ENCODE measurements at places on chromosomes 5 and 9.
A peak's percentile ranks its signal among the peaks of the same experiment; 100 is the strongest.

DNA sequence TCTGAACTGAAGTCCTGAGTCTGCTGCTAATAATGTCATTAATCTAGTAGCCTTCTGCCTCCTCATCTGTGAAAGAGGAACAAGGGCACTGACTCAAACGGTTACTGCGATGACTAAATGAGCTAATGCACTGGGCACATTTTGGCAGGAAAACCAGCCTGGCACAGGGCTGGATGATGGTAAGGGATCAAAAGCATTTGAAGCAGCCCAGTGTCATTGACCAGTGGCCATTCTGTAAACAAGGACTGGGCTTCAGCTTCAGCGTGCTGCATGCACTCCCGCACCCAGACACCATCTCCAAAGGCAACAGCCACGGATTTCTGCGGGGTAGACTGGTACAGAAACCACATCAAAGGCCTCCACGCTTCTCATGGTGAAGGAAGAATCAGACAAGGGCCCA, 8.0 kb downstream of the GCNT4 start:
- no peak for DNase-seq

- peak; percentile 22 for DNase-seq
Observed at GRCh38 chr9:104833696-104834095, 69.8 kb downstream of the NIPSNAP3B start.

DNA sequence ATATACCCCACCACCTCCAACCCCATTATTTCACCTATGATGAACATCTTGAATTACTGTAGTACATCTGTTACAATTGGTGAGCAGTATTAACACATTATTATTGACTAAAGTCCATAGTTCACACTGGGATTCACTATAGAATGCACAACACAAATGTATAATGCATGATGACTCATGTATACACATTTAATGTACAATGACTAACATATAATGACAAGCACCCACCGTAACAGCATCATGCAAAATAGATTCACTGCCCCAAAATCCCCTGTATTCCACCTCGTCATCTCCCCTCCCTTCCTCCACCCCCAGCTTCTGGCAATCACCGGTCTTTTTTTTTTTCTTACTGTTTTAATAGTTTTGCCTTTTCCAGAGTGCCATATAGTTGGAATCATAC, 47.1 kb upstream of the NEK6 start:
- DNase-seq, result no peak

DNA sequence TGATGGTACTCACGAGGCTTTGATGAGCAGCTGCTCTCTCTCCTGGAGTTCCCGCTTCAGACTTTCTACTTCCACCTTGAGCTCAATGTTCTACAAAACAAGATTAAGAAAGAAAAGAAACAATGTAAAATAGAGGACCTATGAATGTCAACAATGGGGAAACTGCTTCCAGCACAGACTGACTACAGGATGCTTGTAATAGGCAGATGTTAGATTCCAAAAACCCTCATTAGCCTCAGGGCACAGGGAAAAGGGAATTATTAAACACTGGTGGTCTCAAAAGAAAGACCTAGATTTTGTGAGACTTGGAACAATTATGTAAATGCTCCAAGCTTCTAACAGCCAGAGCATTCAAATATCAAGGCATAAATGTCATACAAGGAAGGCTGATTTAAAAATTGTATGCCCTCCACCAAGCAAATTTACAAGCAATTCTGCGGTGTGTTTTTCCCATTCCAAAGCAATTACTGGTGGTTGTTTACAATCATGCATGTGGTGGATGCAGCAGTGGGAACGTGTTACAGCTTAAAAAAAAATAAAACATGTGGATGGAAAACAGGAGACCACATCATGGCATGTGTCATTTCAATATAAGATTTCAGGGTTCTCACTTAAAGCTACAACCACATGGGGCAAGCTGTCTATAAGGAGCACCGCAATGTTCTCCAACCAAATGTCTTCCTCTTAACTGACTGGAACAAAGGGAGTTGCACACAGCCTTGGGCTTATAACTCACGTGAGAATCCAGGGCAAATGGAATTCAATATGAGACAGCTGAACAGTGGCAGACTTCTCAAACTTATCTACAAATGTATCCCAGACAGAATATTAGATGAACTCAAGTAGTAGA, 34.0 kb downstream of the CDK5RAP2 start:
- peak; percentile 63 for DNase-seq

GRCh38 chr5:72206160-72206559, 98.9 kb downstream of the MAP1B start:
- no peak for DNase-seq

DNA sequence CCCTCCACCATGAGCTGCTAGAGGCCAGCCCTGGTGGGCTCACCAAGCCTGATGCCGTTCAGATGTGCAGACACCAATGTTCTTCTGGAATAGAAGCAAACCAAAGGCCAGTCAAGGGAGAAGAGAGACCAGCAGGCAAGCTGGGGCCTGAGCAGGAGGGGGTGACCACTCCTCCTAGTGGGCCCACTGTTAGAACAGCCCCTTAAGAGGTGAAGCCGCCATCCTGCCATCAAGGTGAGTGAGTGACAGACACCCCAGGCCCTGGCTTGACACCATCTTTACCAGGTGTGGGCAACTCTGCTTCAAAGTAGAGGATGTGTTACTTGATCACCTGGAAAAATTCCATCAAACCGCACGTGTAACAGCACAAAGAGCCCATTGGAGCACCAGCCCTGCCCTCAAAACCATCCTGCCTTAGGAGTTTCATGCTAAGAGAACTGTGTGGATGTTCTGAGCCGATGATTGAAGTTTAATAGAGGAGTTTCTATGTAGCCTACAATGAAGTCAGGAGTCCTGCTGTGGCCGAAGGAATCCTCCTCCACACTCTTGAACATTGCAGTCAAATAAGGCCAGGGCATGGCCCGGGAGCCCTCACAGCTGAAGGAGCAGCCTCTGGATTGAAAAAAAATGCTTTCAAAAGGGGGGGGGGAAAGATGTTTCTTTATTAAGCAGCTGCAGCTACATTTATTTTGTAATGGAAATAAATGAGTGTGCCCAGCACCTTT, 20.8 kb downstream of the AMBP start:
- DNase-seq, result no peak

GRCh38 chr5:61132559-61132958, 29.7 kb downstream of the SMIM15 start:
- DNase-seq, result no peak

DNA sequence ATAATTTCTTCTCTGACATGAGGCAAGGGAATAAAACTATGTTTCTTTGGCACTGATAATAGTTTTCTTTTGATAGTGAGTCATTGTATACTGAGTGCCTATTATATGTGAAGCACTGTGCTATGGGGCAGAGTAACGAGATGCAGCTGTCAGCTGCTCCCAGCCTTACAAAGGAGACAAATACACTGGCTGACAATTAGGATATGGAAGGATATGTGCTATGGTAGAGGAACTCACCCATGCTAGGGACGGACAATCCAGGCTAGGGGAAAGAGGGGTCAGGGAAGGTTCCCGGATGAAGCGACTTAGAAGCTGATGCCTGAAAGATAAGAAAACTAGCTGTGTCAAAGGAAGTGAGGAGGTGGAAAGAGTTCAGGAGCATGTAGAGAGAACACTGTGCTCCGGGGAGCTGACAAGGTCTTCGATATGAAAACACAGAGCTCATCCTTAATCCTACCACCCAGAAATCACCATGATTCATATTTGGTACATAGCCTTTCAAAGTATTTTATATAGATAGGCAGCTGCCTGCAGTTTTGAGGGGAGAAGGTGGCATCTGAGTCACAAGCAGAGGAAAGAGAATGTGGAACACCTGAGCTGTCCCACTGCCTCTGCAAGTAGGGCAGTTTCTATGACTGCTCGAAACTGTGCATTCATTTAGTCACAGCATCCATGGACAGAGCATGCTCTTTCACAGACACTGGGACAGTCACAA, 12.1 kb downstream of the BSPRY start:
- DNase-seq, result no peak

GRCh38 chr5:173913686-173914321, 25.7 kb downstream of the CPEB4 start:
- no peak for DNase-seq

DNA sequence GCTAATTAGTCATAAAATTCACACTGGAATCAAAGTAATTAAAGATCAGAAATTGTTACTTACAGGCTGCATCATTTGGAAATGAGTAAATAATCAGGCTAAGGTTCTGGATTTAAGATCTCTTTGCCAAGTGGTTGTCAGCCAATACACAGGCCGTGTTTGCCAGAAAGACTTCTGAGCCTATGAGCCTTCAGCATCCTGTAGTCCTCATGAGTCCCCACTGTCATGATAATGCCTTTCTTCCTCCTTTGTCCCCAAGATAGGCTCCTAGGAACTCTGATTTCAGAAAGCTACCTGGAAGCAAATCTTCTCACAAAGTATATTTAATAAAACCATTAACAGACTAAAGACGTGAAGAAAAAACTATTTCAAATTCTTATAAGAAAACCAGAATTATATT, 810.5 kb downstream of the DNAH5 start:
- DNase-seq, result no peak

DNA sequence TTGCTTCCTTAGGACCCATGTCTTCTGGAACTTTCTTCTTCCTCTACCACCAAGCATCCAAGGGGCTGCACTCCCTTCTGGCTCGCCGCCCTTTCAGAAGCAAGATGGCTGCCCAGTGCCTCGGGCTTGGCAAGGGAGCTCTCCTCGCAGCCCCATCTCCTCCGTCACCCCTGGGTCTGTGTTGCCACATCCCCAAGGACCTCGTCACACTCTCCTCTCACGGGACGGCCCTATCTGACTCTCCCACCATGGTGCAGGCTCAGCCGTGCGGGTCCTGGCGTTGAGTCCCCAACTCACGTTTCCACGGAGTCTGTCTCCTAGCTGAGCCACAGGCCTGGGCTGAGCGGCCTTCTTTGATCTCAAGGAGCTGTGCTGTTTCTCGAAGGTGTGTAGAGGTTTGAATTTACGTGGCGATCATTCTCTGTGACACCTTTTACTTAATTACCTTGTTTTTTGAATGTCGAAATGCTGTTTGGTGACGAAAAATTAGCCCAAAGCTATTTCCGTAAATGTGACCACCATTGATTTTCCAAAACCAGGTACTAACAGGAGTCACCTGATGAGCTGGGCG, 15.0 kb upstream of the SCGB3A1 start:
- DNase-seq, result no peak

DNA sequence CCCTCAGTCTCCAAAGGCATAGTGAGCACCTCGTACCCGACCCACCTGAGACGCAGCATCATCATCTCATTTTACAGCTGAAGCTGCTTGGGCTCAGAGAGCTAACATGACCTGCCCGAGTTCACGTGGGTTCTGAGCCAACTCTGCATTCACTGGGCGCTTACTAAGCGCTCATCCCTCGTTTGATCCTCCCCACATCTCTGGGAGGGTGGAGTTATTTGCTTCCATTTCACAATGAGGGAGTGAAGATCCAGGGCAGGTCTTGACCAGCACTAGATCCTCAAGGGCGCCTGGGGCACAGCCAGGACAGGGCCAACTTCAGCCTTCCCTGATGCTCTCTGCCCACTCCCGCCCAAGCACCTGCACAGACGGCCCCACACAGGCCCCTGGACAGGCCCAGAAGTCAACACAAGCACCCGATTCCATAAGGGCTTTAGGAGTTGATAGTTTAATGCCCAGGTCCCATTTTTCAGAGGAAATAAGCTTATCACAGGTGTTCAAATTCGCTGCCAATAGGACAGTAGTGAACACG, 80.8 kb downstream of the HRH2 start:
- DNase-seq, result no peak

- peak; percentile 82 for DNase-seq
Observed at GRCh38 chr9:136439481-136440408, at the start of gene INPP5E. INPP5E (minus strand) TSS chr9:136439845; CDS start chr9:136439419, 426 bp downstream.

GRCh38 chr5:127872494-127872893, 169.3 kb downstream of the CCDC192 start:
- DNase-seq, result no peak

- no peak for DNase-seq
Observed at GRCh38 chr9:129881547-129882324, 46.5 kb downstream of the USP20 start.

DNA sequence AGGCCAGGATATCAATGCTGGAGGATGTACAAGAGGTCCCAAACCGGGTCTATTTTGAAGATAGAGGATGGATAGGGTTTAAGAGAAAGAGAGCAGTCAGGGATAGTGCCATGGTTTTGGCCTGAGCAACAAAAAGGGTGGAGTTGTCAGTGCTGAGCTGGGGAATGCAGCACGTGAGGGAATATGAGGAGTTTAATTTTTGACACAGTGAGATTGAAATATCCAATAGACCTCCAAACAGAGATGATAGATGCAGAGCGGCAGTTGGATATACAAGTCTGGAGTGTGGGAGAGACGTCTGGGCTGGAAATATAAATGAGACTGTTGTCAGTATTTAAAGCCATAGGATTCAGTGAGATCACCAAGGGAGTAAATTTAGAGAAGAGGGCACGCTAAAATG, 136.7 kb upstream of the EFNA5 start:
- DNase-seq, result no peak

DNA sequence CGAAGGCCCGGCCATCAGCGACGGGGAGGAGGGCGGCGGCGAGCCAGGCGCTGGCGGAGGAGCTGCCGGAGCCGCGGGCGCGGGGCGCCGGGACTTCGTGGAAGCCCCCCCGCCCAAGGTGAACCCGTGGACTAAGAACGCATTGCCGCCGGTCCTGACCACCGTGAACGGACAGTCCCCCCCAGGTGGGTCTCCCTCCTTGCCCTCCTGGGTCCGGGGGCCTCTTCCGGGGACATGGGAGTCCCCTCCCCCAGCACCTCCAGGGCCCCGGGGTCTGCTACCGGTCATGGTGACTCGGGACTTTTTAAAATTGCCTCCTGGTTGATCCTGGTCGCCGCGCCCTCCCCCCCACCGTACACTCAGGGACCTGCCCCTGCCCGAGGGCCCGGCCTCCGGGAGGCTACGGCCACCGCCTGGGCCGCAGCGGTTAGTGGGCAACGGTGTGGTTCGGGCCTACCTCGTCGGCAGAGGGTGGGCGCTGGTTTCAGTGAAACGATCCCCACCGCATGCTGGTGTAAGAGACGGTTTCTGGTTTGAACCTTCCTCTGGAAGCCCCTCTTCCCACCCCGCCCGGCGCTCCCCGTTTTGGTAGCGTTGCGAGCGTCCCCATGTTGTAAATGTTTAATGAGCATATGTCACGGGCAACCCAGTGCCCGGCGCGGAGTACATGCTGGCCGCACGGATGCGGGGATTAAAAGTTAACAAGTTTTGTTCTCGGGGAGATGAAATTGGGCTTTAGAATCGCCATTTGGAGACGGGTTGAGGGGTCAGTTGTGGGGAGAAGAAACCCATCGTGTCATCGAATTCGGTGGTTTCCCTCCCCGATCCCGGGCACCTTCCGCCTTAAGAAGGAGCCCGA, 1.1 kb downstream of the LARP1 start:
- peak; percentile 45 for DNase-seq
